ENCODE measurements at places on chromosomes 1 and 21.

DNA sequence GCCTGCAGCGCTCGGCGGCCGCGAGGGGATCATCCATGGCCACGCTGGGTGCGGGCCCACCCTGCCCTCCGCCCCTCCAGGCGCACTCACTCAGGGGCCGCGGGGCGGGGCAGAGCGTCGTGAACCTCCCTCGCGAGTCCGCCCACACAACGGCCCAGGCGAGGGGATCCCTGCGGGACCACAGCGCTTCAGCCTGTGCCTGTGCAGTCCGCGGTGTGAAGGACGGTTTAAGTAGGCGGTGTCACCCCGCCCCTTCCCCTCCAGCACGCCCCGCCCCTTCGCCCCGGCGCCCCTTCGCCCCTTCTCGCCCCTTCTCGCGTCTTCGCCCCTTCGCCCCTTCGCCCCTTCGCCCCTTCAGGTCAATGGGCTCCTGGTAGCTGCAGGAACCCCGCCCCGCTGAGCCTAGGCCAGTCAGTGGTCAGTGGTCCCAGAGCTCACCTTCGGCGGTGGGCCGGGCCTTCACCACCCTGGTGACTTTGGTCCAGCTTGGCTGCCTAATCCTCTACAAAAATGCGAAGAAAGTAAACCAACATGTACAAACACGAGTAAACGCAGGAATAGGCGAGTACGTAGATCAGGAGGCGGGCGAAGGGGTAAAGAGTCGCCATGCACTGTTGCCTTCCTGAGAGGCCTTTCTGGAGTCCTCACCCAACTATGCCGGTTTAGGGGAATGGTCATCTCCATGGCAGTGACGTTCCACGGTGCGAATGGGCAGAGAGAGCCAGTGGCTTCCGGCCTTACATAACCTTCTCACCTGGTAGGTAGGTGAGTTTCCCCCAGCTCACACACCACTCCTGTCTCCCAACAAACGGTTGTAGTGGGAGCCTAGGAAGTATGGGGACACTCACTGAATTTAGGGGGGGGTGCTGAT is 19.6 kb upstream of the DMRTB1 start:
- DNase-seq = no peak

- DNase-seq = no peak
Measured at GRCh38 chr1:182968151-182968741, 15.3 kb upstream of the SHCBP1L start.

- no peak for DNase-seq
Measured at GRCh38 chr1:92992054-92992453, 30.8 kb upstream of the DIPK1A start.

DNA sequence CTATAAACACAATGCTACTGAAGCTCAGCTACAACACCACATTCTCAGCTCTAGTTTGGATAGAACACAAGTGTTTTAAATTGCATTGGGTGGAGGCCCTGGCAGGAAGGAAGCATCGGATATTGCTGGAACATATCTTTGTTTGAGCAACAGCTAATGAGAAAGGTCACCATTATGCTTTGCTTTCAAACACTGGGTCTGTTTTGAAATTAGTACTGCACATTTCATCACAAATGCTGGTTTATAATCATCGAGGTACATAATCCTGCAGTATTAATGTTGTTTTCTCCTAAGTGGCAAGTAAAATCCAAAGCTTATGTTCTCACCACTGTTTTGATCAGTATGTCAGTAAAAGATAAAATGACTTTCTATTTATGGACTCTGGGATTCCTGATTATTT is 61.5 kb upstream of the ARHGAP29 start:
- peak; percentile 94 for DNase-seq

- no peak for DNase-seq
Measured at GRCh38 chr1:186188736-186189135, 186.3 kb downstream of the TPR start.

DNA sequence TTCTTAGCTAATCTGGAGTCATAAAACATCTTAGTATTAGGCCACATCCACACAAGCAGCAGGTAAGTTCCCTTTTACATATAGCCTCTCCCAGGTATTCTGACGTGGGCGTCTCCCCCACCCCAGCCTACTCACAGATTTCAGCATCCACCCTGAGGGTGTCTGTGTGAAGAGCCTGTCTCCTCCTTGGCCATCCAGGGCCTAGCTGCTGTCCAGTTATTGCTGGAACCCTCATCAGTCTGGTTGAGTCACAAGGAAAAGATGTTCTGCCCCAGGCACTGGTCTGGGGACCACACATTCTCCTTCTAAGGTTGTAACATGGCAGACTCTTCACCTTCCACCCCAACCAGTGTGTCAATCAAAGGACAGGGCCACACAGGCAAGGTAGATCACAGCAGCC is 57.6 kb downstream of the ETS2 start:
- DNase-seq = no peak

DNA sequence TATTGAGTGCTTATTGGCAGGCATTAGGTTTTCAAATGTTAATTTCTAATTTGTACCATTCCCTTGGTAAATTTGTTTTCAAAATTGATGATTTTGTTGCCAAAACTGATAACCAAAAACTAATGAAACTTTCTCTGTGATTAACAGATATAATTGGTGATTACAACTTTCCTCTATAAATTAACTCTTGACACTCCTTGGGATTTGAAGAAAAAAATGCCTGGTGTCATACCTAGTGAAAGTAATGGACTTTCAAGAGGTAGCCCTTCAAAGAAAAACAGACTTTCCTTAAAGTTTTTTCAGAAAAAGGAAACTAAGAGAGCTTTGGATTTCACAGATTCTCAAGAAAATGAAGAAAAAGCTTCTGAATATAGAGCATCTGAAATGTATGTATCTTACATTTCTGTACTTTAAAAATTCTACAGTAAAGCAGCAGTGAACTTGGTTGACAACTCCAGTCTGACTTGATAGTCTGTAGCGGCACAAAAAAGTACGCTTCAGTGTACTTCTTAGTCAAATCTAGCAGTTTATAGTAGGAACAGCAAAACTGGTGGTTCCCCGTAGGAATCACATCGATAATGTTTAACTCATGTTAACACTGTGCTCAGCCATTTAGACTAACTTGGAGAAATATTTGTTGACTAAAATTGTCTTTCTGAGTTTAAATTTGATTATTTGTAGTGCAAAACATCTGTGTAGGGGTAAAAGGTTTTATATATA is 3.0 kb downstream of the USP1 start:
- DNase-seq = peak; percentile 17

DNA sequence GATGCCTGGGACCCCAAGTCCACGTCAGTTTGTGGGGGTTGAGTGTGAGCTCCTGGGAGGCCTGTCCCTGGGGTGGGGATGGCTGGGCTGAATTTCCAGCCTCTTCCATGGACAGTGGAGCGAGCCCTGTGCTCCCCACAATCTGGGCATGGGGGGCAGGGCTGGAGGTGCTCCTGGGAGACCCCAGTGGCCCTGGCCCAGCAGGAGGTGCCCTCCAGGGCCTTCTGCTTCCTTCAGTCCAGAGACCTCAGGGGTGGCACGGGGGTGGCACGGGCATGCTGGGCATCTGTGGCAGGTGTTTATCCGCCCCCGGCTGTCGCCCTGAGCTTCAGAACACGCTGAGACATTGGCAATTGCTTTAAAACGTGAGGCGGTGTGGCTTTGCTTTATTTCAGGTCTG is 40.9 kb downstream of the MORN1 start:
- no peak for DNase-seq

- no peak for DNase-seq
Measured at GRCh38 chr1:181405584-181405983, 77.7 kb upstream of the CACNA1E start.

GRCh38 chr1:192732787-192733186 is 76.1 kb upstream of the RGS2 start:
- DNase-seq = no peak

DNA sequence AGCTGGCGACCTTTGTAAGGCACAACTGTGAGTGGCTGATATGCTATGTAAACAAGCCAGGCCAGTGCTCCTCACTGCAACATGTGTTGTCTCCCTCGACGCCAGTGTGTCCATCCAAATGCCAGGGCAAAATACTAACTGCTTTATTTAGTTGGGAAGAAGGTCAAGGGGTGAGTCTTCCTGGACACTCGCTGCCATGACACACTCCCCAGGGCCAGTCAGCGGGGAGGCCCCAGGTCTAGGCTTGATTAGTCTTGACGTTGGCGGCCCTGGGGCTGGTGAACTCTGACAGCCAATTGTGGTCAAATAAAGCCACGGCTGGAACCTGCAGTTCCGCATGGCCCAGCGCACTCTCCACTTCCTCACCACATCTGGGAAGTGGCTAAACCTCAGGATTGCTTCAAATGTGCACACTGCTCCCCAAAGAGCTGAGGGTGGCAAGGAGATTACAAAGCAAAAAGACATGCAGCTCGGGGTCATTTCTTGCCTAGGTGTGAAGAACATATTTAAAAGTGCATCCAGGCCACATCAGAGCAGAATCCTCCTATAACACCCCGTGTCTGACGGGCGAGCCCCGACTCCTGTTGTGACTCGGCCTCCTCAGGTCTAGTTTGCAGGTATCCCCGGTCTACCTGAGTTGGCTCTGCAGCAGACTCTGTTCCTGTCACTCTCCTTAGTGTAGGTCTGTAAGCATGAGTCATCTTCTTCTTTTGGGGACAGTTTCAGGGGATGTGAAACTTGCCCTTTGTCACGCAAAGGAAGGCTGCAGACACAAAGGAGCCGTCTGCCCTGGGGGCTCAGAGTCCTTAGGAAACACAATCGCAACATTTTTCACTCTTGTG is 183.5 kb downstream of the RUNX1 start:
- peak; percentile 92 for DNase-seq

GRCh38 chr1:19651141-19651737 is 7.1 kb downstream of the NBL1 start:
- peak; percentile 38 for DNase-seq

DNA sequence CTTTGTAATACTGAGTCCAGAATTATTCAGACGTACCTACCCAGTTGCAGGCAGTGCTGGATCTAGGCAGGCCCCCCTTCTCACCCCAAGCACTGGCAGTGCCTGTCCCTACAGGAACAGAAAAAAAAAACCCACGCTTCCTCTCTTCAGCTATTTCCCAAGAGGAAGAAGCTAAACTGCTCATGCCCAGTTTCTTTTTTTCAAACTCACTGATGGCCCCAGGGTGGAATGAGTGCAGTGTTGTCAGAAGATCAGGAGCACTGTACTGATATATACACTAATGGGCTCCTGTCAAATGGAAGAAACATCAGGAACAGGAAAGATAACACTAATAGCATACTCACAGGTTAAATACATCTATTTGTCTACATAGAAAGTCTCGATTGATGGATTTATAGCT is 28.2 kb upstream of the DOCK7 start:
- peak; percentile 10 for DNase-seq
